HuH-7.5 (cell line): ENCODE measurements at places on chromosomes 6 and 20.

- no peak for DNase-seq
Observed at GRCh38 chr6:161151660-161152526, 122.0 kb downstream of the AGPAT4 start.

- DNase-seq, result peak; percentile 6
Observed at GRCh38 chr6:116278854-116279231, 887 bp downstream of the TSPYL1 start.

- no peak for DNase-seq
Observed at GRCh38 chr6:132122871-132123270, 171.7 kb upstream of the CCN2 start.

GRCh38 chr6:16282370-16282769 is 44.0 kb downstream of the GMPR start:
- no peak for DNase-seq

- DNase-seq, result no peak
Observed at GRCh38 chr6:96948631-96949030, 24.1 kb downstream of the KLHL32 start.

DNA sequence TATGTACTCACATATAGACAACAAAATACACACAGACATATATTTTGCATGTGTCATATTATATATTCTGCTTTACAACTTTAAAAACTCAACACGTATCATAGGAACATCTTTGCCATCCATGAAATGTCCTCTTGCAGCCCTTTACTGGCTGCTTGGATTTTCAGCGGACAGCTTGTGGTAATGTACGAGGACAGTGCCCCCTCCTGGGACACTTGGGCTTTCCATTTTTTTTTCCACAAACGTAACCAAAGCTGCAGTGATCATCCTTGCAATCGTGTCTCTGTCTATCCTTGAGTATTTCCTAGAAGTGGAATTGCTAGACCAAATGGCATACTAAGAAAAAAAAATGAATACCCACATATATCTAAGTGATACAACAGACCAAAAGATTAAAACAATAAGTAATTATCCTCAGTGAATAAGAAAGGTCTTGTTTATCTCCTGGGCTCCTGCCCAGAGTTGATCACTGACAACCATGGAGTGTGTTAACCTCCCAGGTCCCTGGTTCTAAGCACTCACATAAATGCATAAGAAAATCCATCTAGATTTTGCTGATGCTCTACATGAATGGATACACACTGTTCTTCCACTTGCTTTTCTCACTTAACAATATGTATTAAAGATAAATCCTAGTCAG is 18.1 kb downstream of the BPI start:
- DNase-seq, result no peak

DNA sequence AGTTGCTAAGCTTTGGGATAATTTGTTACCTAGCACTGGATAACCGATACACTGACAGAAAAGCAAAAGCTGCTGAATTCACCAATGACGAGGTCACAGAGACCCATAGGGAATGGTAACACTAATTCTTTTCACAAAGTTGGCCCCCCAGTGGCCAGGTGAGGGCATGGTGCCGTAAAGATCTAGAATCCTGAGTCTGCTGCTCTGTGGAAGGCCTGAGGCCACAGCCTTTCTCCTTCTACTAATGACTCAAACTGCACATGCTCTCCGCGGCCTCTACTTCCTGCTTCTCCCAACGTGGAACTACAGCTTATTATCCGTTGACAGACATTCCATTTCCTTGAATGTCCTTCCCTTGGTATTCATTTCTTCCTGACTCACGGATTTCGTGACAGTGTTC is 127.1 kb downstream of the OPRM1 start:
- DNase-seq, result no peak

DNA sequence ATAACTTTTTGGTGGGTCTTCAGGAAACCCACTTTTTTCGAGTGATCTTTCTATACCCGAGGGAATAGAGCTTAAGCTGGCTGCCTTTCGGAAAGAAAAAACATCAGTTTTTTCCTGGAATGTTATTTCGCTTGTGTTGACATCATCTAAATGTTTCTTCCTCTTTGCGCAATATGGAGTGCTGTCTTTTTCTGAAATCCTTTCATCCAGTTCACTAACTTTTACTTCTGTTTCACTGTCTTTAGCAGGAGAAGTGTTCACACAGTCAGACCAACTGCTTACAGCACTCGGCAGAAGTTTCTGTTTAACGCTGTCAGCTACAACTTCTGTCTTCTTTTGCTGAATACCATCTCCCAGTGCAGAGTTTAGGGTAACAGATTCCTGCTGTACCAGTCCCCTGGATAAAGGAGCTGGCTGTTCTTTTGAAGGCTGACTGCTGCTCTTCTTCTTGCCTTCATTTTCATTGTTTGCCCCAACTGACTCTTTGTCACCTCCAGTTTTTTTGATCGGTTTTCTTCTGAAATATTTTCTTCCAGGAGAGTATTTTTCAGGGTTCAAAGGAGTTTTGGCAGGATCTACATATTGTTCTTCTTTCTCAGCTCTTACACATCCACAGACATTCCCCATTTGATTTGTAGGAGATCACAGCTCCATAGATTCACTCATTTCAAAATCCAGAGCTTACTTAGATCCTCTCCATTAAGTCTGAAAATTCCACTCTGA is 50.0 kb upstream of the DST start:
- no peak for DNase-seq

GRCh38 chr20:2932498-2932897 is 59.2 kb downstream of the PTPRA start:
- no peak for DNase-seq
